ENCODE measurements at places on chromosomes 7 and 10.

DNA sequence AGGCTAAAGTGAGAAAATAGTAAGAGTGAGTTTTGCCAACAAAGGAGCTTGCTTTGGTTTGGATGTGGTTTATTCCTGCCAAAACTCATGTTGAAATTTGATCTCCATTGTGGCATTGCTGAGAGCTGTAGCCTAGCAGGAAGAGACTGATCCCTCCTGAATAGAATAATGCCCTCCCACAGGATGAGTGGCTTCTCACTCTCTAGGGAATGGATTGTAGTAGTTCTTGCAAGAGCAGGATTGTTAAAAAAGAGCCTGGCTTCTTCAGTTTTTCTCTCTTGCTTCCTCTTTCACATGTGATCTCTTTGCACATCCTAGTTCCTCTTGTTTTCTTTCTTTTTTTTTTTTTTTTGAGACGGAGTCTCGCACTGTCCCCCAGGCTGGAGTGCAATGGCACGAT, 34.4 kb downstream of the ASAH2 start:
- DNase-seq: no peak

GRCh38 chr10:24891823-24892222, 60.6 kb downstream of the PRTFDC1 start:
- no peak for DNase-seq

GRCh38 chr7:119123326-119123725, 898.8 kb downstream of the ANKRD7 start:
- no peak for DNase-seq

GRCh38 chr10:4383651-4384098, 442.3 kb upstream of the AKR1E2 start:
- no peak for DNase-seq

DNA sequence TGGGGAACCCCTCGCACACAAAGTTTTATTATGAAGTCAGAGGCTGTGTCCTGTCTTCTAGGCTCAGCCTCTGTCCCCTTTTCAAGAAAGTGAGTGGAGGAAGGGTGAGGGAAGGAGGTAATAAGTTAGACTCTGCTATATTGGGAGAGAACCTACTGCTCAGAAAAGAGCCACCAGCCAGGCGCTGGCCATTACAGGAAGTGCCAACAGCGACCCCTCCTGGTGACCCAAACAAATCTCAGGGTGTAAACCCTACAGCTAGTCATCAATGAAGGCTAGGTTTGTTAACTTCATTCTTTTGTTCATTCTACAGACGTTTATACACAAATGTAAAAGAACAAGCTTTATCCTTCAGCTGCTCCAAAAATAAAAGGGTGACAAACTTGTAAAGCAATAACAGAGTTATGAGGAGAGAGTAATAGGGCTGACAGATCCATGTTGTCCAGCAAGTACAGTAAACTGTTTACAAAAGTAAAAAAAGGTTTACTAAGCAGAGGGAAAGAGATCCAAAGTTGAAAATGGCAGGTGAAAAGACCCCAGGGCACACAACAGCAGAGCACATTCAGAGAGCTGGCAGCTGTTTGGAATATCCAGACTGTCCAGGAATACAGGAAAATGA, 82.7 kb downstream of the FAM204A start:
- DNase-seq: no peak

DNA sequence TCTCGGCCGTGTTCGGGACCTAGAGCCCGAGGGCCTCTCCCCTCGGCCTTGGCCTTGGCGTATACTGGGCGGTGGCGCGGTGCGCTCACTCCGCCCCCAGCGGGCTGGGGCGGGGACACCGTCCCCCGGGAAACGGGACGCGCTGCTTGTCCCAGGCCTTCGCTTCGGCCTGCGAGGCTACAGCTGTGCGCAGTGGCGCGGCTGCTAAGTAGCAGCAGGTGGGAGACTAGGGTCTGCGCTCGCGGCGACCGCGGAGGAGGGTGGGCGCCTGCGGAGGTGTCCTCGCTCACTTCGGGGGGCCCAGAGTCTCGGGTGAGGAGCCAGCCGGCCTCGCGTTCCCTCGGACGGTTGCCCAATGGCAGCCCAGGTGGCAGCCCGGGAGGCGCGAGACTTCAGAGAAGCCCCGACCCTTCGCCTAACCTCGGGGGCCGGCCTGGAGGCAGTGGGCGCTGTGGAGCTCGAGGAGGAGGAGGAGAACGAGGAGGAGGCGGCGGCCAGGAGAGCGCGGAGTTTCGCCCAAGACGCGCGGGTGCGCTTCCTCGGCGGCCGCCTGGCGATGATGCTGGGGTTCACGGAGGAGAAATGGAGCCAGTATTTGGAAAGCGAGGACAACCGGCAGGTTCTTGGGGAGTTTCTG, at the start of gene DNAH11:
Gene DNAH11 (plus strand): TSS at position 149 of the 637 bp plus-strand sequence. CDS start 207 bp downstream, at position 356.
- DNase-seq: no peak

Measured in central memory CD8-positive, alpha-beta T cell (primary cell).